ENCODE measurements at places on chromosomes 13 and 19.

- no peak for DNase-seq
These were observed 3.1 kb downstream of the SPACA4 start for GRCh38 chr19:48609571-48610108.

DNA sequence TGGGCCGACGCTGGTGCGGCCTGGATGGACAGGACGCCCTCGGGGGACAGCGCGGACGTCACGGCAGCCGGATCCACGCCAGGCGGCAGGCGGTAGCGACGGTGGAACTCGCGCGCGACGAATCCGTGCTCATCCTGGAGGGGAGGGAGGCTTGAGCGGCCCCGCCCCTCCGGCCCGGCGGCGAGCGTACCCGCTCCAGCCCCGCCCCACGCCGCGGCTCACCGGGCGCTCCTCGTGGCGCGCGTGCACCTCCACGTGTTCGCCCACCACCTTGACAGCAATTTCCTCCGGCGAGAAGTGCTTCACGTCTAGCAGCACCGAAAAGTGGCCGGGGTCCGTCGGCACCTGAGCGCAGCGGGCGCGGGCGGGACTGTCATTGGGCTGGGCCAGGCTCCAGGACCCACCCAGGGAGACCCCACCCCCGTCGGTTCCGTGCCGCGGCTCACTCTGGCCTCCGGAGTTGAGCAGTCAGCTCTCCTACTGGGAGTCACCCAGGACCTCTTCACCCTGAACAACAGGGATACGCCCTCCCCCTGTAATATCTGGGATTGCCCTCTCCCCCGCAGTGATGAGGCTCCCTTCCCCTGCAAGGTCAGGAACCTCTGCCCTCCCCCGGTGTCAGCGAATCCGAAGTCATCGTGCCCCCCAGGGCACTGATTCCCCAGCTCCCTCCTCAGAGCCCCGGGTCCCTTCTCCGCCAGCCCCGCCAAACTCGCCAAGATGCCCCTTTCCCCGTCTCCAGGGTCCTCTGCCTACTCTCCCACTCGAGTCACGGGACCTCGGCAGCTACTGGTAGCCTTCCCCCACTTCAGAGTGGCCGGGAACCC lies 1.1 kb downstream of the HSPB6 start:
- peak; percentile 49 for DNase-seq

GRCh38 chr19:49557641-49558325 lies 22.6 kb downstream of the NOSIP start:
- DNase-seq: no peak

DNA sequence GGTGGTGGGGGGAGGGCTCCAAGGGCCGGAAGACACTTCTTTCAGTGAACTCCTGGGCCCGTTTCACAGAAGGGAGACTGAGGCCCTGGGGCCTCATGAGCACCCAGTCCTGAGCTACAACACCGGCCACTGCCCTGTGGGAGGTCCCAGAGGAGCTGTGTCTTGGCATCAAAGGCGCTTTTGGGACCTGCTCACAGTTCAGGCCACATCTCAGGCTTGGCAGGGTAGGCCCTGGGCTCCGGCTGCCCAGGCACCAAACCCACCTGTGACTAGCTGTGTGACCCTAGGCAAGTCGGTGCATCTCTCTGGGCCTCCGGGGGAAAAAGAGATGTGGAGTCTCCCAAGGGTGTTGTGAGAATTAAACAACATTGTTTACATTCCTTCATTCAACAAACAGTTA lies 29.5 kb downstream of the NFILZ start:
- DNase-seq: no peak

- DNase-seq: peak; percentile 89
These were observed 65.2 kb downstream of the DACH1 start for GRCh38 chr13:71801781-71802180.

GRCh38 chr19:45757695-45758094 lies 11.4 kb downstream of the SIX5 start:
- no peak for DNase-seq

- DNase-seq: peak; percentile 95
These were observed 19.3 kb upstream of the ZNF888 start for GRCh38 chr19:52942386-52943133.

DNA sequence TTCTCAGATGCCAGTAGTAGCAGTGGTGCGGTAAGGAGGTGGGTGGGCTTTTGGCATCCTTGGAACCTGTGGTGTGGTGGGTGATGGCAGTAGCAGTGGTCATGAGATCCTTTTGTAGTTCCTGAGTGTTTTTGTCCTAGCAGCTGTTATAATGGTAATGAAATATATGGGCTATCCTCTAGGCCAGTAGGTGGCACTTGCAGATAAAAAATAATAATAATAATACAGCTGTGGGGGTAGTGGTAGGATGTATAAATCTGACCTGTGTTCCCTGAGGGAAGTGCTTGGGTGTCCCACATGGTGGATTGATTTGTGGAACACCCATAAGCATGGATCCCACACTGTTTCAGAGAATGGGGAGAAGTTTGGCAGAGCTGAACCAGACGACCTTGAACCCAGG lies 334.0 kb downstream of the SLITRK5 start:
- no peak for DNase-seq

DNA sequence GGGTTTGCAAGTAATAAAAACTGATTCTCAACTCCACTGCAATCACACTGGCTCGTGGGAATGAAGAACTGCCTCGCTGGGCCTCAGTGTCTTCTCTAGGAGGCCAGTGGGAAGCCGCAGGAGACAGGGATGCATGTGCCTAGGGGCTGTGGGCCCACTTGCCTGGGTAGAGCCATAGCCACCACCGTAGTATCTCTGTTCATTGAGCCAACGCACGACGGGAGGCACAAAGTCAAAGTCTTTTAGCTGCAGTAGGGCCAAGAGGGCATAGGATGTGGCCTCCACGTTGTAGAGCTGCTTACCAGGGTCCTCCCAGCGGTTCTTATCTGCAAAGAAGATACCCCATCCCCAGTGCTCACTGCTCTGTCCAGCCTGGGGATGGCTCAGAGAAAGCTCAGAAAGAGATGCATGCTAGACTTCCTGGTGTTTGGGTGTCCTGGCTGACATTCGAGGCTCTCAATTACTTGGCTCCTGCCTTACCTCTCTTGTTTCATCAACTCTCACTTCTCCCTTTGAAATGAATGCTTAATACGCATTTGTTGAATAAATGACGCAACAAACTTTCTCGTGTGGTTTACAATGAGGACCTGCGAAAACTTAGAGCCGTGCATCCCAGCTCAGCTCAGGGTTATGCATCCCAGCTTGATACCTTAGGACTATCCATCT lies 16.1 kb upstream of the TNFSF14 start:
- no peak for DNase-seq

- no peak for DNase-seq
These were observed 86.7 kb upstream of the TPP2 start for GRCh38 chr13:102510072-102510471.

DNA sequence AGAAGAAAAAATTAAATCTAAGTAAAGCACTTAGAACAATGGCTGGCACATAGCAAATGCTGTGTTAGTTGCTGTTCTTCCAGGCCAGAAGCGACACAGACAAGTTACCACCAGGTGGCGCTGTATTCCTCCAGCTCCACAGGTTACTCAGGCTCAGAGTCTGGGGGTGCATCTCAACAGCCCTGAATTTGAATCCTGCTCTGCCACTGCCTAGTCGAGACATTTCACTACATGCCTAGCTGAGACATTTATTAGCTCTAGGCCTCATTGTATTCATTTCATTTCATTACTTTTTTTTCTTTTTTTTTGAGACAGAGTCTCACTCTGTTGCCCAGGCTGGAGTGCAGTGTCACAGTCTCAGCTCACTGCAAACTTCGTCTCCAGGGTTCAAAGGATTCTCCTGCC lies 16.4 kb upstream of the CYP2B6 start:
- DNase-seq: peak; percentile 87

DNA sequence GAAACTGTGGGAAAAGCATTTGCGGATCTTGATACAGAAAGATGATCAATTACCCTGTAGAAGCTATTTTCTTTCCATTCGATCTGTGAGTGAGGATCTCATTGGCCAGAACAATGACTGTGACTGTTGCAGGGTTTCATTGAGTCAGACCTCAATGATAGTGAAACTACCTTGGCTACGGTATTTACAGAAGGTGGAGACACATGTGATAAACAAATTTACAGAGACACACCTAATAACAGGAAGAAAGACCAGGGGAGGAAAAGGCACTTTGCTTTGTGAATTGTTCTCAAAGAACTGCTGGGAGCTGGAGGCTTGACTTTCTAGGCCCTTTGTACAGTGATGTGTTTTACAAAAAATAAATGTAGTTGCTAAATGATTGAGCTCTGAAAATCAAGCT lies 19.9 kb upstream of the ARGLU1 start:
- DNase-seq: no peak

DNA sequence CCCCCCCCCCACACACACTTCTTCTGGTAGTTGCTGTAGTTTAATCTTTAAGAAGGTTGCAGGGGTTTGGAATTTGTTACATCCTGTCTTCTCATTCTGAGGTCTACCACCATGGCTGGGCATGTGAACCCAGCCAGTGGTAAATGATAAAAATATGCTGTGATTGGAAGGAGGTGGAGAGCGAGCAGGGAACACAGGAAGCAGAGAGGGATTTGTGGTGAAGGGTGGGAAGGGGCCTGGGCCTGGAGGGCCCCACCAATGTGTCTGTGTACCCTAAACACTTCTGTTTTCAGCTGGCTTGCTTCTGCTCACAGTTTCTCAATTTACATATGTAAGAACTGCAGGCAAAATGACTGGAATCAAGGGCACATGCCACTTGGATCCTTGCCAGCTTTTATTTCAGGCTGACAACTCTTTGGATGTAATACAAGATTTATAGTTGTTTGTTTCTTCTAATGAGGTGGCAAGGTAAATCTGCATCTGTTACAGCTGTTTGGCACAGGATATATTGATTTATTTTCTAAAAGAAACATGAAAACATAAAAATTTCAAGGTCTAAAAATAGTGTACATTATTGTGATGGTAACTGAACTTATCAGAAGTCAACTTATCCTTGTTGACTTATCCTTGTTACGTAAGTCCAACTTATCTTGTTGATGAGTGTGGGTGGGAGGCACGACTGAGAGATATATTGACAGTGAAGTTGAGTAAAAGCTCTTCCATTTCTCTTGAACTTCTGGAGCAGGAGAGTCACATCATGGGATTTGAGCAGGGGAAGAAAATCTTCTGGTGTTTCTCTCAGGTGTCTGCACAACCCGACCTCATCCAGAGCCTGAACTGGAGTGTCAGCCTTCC lies 313.2 kb downstream of the SHISA2 start:
- DNase-seq: no peak

DNA sequence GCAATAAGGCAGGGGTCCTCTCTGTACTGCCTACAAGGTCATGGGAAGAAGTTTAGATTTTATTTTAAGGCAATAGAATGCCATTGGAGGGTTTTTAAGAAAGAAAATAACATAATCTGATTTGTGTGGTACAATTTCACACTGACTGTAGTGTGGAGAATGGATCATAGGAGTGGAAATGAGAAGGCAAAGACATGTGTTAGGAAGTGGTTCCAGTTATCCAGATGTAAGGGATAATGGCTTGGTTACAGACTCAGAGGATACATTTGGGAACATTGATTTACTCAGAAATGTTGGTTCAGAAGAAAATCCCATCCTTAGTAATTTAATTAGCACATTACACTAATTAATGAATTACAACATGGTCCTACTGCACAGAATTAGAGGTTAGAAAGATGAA lies 788.2 kb downstream of the SLITRK5 start:
- no peak for DNase-seq

- DNase-seq: no peak
These were observed 72.5 kb upstream of the UBL3 start for GRCh38 chr13:29922896-29923295.

GRCh38 chr19:35560677-35561076 lies 2.8 kb downstream of the ATP4A start:
- no peak for DNase-seq

DNA sequence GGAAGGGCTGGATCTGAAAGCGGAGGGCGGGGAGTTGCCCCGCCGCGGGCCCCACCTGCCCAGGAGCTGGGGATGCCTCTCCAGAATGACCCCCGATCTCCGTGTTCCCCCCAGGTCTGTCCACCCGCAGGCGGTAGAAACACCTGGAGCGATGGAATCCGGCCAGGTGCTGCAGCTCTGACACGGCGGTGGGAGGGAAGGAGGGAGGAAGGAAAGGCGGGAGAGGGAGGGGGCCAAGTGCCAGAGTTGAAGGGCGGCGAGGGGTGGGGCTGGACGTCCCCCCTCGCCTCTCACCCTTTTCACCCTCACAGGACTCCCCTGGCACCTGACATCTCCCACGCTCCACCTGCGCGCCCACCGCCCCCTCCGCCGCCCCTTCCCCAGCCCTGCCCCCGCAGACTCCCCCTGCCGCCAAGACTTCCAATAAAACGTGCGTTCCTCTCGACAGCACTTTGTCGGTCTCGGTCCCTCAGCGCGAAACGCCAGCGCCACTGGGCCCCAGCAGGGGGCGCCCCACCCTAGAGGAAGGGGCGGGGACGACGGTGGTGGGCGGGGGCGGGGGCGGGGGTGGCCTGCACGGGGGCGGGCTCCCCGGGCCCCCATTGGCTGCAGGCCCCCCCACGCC lies 337 bp upstream of the FXYD7 start:
- peak; percentile 80 for DNase-seq

GRCh38 chr19:19654441-19654840 lies 9.0 kb downstream of the ATP13A1 start:
- DNase-seq: no peak

DNA sequence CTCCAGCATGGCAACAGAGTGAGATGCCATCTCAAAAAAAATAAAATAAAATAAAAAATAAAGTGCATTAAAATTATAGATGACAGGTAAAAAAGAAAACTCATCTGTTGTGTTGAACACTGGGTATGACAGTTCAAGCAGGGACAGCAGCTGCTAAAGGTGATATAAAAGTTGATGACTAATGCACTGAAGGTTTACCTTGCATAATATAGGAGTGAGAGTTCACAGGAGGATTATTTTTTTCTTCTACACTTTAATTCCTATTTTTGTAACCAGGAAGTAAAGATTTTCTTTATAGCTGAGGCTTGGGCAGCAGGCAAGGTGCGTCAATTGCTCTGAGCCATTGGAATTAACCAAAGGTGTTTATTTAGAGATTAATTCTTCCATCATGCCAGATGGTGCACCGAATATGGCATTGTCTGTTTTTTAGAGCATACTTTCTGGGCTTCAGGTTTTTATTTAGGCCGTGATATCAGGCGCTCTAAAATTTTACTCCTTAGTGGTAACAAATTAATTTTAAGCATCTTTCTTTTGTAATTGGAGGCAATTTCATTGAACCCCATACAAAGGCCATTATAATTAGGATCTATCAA lies 337.0 kb upstream of the SLC10A2 start:
- no peak for DNase-seq

DNA sequence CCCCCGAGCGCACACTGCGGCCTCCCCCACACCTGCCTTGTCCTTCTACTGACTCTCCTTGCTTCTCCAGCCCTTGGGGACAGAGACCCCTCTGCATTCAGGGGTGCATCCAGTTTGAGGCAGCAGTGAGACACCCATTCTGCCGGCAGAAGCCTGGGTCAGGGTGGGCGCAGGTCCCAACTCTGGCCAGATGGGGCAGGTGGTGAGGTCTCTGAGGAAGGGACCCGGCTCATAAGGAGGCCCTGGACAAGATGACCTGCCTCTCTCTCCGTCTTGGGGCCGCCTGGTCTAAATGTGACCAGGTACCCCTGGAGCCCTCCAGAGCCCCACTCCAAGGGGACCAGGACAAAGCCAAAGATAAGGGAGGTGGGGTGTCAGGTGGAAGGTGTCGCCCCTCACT lies 6.1 kb downstream of the CHERP start:
- DNase-seq: no peak
